Stimulated activated CD4-positive, alpha-beta T cell treated with anti-CD3 and anti-CD28 coated beads, Interleukin-12 subunit alpha, Interleukin-12 subunit beta, amount 100 ng/mL, for 48 hours (primary cell): ENCODE measurements at places on chromosomes 4 and X.

- no peak for DNase-seq
Observed at GRCh38 chr4:81287101-81287500, 72.1 kb upstream of the PRKG2 start.

DNA sequence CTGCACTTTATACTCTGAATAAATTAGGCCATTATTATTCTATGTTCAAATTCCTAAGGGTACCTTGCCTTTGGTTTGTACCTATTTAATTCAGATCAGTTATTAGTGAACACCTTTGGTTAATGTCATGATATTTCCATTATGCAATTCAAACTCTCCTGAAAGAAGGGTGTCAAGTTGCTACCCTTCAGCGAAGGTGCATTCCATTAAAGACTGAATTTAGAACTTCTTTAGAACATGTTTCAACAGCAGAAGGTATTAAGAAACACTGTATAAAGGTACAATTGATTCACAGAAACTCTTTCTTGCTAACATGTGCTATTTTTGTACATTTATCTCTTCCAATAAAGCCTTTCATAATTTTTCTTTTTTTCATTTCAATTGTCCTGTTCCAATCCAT lies 1545.4 kb upstream of the PCDH10 start:
- no peak for DNase-seq

DNA sequence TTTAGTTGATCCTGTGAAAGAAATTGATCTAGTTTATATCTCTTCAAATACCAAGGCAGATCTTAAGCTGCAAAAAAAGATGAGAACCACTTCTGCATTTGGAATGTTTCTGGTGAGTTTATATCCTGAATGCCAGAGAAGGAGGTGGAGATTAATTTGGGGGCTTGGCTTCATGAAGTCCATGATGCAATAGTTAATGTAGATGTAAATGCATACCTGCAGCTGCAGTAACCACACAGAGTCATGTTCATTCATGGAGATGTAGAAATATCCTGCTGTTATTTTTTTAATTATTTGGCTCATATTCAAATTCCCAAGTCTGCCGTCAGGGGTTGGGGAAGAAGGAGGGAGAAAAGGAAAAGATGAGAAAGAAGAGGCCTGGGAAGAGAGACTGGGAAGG lies at the start of gene SULT1E1:
TSS of gene SULT1E1 (minus strand) at position 94 of the 400 bp plus-strand sequence. CDS start 2,501 bp downstream, outside the sequence.
- no peak for DNase-seq

DNA sequence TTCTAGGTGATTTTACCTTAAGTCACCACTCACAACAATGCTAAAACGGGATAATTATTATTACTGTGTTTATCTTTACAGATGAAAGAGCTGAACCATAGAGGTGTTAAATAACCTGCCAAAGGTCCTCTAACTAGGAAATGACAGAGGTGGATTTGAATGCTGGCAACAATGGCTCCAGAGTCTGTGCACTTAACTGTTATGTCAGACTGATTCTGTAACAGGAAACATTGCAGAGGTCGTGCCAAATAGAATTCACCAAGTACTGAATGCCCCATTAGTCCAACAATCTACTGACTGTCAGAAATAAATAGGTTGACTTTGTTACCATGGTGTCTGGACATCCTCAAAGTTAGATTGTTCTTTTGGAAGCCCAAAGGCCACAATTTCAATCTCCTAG lies 20.9 kb upstream of the USP27X start:
- no peak for DNase-seq

DNA sequence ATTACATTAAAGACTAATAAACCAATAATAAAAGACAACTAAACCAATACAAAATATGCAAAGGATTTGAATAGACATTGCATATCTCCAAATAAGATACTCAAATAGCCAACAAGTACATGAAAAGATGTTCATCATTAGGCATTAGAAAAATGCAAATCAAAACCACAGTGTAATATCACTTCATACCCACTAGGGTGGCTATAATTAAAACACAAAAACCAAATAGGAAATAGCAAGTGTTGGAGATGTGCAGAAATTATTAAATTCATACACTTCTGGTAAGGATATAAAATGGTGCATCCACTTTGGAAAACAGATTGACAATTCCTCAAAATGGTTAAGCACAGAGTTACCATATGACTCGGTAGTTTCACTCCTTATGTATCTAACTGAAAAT lies 860.8 kb upstream of the DIAPH2 start:
- no peak for DNase-seq

GRCh38 chrX:42992199-42992943 lies 214.4 kb upstream of the PPP1R2C start:
- DNase-seq, result no peak

DNA sequence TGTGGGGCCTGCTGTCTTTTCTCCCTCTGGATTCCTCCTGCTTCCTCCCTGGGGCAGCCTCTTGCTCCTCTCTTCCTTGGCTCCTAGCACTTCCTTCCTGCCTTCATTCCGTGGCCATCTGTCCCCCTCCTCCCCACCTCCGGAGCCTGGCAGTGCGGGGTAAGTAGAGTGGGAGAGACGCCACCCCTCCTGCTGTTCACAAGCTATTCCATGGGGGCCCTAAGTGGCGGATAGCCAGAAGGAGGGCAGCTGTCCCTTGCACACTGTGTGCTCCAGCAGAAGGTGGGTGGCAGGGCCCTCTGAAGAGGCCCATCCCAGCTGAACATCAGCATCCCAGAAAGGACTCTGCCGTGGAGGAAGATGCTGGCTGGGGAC lies 27.4 kb downstream of the CCNQ start:
- no peak for DNase-seq

DNA sequence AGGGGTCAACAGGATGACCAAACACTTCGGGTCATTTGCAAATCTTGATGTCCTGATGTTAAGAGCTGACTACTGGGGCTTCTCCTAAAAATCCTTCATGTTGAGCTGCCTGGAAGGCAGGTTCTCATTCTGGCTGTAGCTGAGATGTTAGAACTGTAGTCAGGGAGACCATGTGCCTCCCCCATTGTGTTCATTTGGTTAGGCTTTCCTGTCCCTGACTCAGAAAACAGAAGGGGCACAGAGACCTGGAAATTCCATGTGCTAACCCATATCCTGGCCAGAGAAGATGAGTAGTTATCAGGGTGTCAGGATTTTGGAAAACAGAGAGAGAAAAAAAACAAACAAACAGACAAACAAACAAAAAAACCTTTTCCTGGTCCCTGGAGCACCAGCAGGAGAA lies 177.5 kb downstream of the AR start:
- DNase-seq, result no peak

- DNase-seq, result no peak
Observed at GRCh38 chrX:69238114-69238886, 73.0 kb upstream of the PJA1 start.

GRCh38 chr4:77922158-77923094 lies 59.8 kb downstream of the MRPL1 start:
- no peak for DNase-seq

GRCh38 chr4:18934197-18934596 lies 912.6 kb upstream of the LCORL start:
- DNase-seq, result no peak

DNA sequence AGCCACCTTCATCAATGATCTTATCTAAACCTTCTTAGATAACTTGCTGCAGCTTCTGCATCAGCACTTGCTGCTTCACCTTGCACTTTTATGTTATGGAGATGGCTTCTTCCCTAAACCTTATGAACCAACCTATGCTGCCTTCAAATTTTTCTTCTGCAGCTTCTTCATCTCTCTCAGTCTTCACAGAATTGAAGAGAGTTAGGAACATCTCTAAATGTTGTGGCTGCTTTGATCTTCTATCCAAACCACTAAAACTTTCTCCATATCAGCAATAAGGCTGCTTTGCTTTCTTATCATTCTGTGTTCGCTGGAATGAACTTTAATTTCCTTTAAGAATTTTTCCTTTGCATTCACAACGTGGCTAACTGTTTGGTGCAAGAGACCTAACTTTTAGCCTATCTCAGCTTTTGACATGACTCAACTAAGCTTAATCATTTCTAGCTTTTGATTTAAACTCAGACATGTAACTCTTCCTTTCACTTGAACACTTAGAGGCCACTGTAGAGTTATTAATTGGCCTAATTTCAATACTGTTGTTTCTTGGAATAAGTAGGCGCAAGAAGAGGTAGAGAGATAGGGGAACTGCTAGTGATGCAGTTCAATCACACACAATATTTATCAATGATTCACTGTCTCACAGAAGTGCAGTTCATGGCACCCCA lies 36.1 kb upstream of the CORIN start:
- DNase-seq, result no peak

- DNase-seq, result no peak
Observed at GRCh38 chr4:3706111-3706511, 60.1 kb upstream of the ADRA2C start.

- no peak for DNase-seq
Observed at GRCh38 chr4:82696117-82696860, 102.3 kb downstream of the SCD5 start.

- DNase-seq, result no peak
Observed at GRCh38 chrX:128769495-128769894, 717.3 kb upstream of the ACTRT1 start.

- no peak for DNase-seq
Observed at GRCh38 chrX:123920105-123920785, 41.3 kb upstream of the STAG2 start.

GRCh38 chr4:164027805-164028204 lies 533.3 kb downstream of the TMA16 start:
- DNase-seq, result no peak

GRCh38 chr4:26139310-26139924 lies 181.4 kb upstream of the RBPJ start:
- no peak for DNase-seq

- no peak for DNase-seq
Observed at GRCh38 chr4:105179539-105180401, 33.1 kb downstream of the TET2 start.

- DNase-seq, result no peak
Observed at GRCh38 chr4:71294301-71294700, 44.5 kb upstream of the SLC4A4 start.

DNA sequence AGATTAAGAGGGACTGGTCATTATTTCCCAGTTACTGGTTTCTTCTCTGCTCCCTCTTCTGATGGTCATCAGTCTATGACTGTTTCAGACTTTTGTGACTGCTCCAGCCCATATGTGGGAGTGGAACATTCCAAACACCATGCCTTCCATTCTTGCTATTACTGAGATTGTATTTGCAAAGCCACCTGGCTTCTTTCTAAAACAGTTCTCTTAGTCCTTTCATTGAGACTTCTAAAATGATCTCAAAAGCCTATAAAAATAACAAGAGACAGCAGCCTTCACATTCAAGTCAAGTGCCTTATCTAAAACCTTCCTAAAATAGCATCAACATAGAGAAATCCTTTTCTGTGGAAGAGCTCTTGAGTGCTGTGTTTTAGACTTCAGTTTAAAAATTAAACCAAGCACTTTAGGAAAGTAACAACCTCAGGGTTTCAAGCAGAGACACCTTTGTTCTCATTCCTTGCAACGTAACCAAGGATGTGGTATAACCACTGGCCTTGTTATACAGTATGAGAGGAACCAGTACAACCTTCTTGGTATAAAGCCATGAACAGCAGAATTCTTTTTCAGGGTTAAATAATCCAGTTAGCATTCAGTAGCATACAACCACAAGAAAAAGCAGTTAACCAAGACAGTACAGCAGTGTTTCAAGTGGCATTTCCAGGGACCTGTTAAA lies 97.1 kb downstream of the NFKB1 start:
- DNase-seq, result no peak

DNA sequence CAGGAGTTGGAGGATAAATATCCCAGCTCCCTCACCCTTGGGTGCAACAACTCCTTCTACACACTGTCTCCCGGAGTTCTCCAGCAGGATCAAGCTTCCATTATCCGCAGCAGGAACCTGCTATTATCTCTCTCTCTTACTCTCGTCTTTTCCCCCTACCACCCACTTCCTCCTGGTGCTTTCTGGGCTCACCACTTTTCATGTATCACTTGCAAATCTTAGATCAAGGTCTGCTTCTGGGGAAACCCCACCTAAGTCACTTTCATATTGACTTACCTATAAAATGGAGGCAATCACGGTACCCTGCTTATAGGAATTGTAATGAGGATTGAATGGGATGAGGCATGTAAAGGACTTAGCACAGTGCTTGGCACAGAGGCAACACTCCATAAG lies 589.5 kb downstream of the BCOR start:
- no peak for DNase-seq

DNA sequence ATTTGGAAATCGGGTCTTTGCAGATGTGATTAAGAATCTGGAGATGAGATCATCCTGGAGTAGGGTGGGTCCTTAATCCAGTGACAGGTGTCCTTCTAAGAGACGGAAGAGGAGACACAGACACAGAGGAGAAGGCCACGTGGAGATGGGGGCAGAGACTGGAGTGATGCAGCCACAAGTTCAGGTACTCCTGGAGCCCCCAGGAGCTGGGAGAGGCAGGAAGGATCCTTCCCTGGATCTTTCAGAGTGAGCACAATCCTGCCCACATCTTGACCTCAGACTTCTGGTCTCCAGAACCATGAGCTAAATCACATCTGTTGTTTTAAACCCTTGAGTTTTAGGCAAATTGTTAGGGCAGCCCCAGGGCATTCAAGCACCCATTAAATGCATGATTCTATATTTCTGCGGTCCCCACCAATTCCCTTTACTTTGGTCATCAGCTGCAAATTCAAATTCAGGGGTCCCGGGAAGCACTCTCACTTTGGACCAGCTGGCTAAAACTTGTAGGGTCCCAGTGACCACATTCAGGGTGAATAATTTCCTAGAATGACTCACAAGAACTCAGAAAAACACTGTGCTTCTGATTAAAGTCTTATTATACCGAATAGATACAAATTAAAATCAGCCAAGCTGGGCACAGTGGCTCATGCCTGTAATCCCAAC lies 12.8 kb upstream of the AKAP17A start:
- DNase-seq, result no peak

GRCh38 chr4:84324303-84325245 lies 174.5 kb downstream of the NKX6-1 start:
- no peak for DNase-seq

DNA sequence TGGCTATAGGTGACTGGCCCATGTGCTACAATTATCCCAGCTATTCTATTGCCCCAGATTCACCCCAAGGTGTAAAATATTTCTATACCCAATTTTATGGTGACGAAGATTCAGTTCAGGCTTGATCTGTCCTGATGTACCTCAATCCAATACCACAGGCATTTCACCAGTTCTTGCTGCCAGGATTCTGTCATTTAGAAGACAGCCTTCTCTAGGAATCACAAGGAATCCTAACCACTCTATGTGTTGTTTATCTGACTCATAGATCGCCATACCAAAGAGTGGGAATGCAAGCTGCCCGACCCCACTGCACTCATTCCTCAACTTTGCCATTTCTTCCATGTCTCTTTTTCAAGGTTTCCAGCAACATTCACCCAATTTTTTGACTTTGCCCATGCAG lies 355.0 kb upstream of the EMCN start:
- DNase-seq, result no peak

- no peak for DNase-seq
Observed at GRCh38 chr4:83262682-83263081, 21.9 kb downstream of the COQ2 start.

GRCh38 chr4:154658680-154659405 lies 46.4 kb upstream of the FGG start:
- no peak for DNase-seq

- DNase-seq, result no peak
Observed at GRCh38 chrX:28552322-28552721, 34.9 kb upstream of the IL1RAPL1 start.

DNA sequence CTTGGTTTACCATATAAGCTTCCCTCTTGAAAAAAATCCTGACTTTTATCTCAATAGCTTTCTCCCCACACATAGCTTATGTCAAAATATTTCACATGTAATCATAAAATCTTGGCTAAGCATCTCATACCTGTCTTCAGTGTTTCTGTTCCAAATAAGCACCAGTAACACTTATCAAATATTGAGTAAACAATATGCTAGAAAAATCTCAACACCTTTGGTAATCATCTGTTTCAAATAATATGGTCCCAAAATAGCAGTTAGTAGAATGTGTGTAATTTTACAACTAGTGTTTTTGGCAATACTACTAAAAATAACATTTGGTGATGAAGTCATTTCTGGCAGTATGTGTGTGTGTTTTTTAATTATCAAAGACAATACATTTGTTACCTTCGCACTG lies 2138.2 kb downstream of the PCDH7 start:
- no peak for DNase-seq
